Upper lobe of left lung (tissue), 6 donors: ENCODE measurements at places on chromosomes 1 and 21. TPM values are rescaled to one million over a fixed set of nuclear protein-coding genes. Genes with fewer than 3 reads are reported as not detected.

DNA sequence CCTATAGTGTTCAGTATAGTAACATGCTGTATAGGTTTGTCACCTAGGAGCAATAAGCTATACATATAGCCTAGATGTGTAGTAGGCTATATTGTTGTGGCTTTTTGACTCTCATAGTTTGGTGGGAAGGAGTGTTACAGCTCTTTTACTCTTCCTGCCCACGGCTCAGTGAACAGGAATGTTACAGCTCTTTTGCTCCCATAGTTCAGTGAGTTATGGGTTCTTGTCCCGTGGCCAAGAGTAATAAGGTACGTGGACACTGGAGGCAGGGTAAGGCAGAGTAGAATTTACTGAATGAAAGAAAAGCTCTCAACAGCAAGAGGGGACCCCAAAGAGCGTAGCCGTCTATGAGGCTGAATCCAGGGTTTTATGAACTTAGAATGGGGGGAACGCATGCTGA is 734.3 kb downstream of the ADGRL2 start:
- DNase-seq = no peak

- DNase-seq = no peak
These were observed 317.1 kb downstream of the DPYD start for GRCh38 chr1:97603776-97604175.

GUCA2A gene
- not detected for total RNA-seq

PPFIA4 gene
- total RNA-seq = 6.3 TPM

TDRD10 gene
- 14.6 TPM for total RNA-seq

MOB3C gene
- 21.8 TPM for total RNA-seq

ZNF683 gene
- 1.3 TPM for total RNA-seq

GRCh38 chr1:81836007-81836626 is 35.4 kb downstream of the ADGRL2 start:
- DNase-seq = no peak

DNA sequence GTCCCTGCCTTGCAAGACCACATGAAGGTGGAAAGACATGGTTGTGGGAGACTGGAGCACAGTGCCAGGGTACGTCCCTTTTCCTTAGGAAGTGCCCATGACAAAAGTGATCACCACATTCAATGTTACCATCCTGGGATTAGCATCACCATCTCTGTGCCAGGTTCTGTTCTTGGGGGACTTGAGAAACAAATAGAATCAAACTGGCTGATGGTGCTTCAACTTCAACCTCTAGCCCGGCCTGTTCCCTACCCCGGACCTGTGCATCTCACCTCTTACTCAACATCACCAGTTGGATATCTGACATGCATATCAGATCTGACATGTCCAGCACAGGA is 153.3 kb downstream of the GRIK3 start:
- no peak for DNase-seq

- DNase-seq = no peak
These were observed 81.1 kb downstream of the TNNI3K start for GRCh38 chr1:74316302-74316701.

DNA sequence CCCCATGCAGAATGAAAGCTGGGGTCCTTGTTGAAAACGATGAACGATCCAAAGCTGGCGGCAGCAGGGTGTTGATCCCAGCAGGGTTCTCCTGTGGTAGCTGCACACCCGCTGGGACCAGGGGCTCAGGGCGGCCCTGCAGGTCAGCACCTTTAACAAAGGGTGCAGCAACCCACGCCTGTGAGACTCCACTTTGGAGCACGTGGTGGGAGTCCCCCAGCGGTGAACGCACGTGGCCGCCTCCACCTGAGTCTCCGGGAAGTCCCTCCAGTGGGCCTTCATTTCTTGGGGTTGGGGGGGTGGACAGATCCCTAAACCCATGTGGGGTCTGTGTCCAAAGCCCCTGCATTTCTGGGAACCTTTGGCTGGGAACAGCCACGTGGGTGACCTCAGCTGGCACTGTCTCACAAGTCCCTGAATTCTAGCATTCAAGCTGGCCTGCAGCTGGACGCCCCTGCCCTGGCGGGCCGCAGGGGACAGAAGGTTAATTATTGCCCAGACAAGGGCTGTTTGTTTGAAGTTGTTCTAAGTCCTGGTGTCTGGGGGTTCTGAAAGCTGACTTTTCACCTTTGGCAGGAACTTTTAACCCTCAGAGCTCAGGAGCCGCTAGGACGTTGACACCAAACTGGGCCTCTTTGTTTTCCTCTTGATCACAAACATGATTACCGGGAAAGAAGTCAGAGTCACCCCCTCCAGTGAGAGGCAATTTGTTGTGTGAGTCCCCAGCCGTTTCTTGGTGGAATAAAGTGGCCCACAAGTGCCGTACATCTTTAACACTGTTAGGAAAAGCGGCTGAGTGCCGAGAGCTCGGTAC is 64.5 kb downstream of the COL18A1 start:
- DNase-seq = peak; percentile 81

- no peak for DNase-seq
These were observed 49.9 kb upstream of the TMPRSS2 start for GRCh38 chr21:41557884-41558283.

CNTN2 gene
- total RNA-seq = not detected

- DNase-seq = no peak
These were observed 37.6 kb downstream of the MTARC1 start for GRCh38 chr1:220824031-220824989.

PLA2G5 gene
- 1.4 TPM for total RNA-seq

- DNase-seq = no peak
These were observed 37.4 kb downstream of the RHOU start for GRCh38 chr1:228772516-228773212.

DNA sequence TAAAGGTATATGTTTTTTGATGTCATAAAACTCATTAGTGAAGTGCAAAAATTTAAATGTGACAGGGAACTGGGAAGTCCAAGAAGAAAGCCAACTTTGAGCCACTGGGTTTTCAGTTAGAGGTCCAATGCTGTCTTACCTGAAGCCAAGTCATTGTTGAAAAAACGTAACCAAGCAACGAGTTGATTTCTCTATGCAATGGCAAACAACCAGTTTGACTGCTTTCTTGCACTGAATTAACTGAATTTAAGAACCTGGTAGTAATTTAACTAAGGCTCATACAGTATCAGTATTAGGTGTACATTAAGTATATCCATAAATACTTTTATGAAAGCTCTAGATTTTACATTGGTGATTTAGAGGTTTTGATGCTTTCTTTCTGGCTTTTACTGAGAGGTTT is 20.2 kb upstream of the S1PR1 start:
- DNase-seq = no peak

DNA sequence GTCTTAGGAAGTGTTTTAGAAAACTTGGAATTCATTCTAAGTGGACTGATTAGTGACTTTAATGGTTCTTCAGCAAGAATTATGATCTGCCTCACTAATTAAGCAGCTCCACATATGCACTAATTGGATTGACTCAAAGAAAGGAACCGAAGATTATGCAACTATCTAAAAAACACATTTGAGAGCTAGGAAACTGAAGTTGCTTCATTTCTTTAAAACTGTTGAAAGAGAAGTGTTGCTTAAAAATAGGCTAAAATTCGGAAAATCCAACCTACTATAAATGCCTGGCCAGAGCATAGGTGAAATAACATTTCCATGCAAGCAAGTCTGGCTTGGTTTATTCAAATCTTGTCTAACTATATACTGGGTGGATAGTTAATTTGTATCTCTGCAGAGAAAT is 502.9 kb upstream of the ZRANB2 start:
- no peak for DNase-seq

DNA sequence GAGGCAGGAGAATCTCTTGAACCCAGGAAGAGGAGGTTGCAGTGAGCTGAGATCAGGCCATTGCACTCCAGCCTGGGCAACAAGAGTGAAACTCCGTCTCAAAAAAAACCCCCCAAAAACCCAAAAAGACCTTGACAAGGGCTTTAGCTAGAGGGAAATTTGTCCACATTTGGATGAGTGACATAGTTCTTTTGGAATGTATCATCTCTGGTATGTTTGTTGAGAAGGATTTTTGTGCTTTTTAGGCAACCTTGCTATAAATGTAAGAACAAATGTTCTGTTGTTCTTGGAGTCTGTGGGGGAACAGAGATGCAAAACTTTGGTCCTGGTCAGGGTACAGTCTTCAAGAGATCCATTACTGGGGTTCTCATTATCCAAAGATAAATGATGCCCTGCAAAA is 28.9 kb downstream of the INAVA start:
- DNase-seq = no peak

CFHR2 gene
- total RNA-seq = not detected

- no peak for DNase-seq
These were observed 38.9 kb downstream of the WARS2 start for GRCh38 chr1:119101563-119101962.

CDK18 gene
- total RNA-seq = 27.7 TPM

DNA sequence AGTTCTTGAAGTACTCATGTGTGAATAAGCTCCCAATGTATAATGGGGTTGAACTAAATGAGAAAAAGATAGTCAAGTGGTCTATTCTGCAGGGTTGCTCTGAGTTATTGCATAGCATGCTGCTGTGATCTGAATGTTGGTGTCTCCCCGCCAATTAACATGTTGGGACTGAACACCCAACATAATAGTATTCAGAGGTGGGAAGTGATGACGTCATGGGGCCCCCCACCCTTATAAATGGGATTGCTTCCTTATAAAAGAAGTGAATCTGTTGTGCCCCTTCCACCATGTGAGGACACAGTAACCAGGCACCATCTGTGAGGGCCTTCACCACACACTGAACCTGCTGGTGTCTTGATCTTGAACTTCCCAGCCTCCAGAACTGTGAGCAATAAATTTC is 50.2 kb downstream of the MAB21L3 start:
- no peak for DNase-seq

CTSE gene
- 132 TPM for total RNA-seq

- DNase-seq = no peak
These were observed 28.9 kb upstream of the C1orf87 start for GRCh38 chr1:60102267-60103061.

DNA sequence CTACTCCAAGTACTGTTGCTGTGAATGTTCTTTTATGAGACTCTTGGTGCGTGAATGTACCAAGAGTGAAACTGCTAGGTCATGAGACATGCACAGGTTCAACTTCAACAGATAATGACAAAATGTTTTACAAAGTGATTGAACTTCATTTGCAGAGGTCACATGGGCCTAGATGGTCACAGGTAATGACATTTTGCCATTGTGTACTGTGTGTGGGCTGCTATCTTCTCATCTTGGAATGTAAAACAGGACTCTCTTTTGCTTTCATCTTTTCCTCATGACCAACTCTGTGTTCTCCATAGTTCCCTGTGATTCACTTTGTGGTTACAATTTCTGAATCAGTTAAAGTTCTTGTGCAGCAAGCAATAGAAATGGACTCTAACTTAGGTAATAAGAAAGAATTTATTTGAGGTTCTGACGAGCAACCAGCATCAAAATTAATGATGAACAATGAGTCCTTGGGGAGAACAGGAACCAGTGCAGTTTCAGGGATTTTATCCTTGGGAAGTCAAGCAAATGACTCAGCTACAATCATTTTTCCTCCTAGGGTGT is 16.2 kb upstream of the TSNAX start:
- no peak for DNase-seq

DNA sequence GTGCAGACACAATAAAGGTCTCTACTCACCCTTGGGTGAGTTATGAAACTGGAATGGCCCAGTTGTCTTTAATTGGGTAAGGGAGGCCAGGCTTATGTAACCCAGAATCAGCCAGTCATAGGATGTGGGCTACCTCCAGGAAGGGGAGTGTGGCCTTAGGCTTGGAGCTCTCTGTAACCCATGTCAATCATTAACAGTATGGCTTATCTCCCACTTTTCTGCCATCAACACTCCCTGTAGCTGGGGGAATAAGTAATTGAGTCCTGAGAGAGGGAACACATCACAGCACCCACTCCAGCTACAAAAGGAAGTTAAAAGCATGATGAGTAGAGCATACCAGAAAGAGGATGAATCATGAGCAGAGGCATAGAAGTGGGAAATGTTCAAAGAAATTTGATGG is 327.0 kb upstream of the DUSP10 start:
- DNase-seq = no peak

GRCh38 chr21:16248705-16249104 is 518.9 kb downstream of the USP25 start:
- no peak for DNase-seq

INSRR gene
- not detected for total RNA-seq

GRCh38 chr21:37276377-37276776 is 9.2 kb upstream of the VPS26C start:
- DNase-seq = no peak

SLC35F3 gene
- total RNA-seq = 0.39 TPM

CD164L2 gene
- total RNA-seq = 3.3 TPM

DNA sequence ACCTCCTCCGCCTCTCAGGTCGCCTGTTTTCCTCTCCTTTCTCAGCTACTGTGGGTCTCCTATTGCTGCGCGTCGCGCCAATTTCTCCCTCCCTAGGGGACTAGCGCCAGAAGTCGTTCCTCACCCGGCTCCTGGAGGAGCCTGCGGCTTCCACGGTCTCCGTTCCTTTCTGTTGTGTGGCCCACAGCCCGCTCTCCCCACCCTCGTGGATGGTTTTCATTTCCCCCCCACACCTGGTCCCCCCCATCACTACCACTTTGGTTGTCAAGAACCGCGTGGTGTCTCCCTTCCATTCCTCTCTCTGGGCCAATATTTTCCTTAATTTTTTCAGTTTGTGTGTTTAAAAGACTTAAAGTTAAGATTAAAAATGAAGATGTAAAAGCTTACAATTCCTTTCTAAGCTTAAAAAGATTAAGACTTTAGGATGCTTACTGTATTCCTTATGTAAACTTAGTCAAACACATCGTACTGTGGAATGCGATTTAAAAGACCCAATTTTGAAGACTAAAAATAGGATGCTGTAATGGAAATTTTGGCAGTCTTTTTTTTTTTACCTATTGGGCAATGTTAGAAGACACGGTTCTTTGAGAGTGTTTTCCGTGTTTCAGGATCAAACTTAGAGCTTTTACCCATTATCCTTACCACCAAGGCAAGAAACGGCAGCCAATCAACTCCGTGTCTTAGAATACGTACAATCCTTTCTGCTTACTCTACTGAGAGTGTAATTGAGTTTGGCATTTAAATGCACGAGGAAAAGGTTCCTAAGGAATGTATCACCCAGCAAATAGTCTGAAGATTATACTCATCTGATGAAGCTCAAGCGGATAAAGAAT is 773 bp downstream of the CNST start:
- no peak for DNase-seq

GRCh38 chr1:230760360-230760827 is 13.2 kb downstream of the CAPN9 start:
- DNase-seq = no peak

GRCh38 chr21:17613242-17613676 is 558 bp upstream of the BTG3 start:
- peak; percentile 87 for DNase-seq

- no peak for DNase-seq
These were observed 195.1 kb downstream of the HHAT start for GRCh38 chr1:210523830-210524229.

CD1E gene
- total RNA-seq = not detected

DNA sequence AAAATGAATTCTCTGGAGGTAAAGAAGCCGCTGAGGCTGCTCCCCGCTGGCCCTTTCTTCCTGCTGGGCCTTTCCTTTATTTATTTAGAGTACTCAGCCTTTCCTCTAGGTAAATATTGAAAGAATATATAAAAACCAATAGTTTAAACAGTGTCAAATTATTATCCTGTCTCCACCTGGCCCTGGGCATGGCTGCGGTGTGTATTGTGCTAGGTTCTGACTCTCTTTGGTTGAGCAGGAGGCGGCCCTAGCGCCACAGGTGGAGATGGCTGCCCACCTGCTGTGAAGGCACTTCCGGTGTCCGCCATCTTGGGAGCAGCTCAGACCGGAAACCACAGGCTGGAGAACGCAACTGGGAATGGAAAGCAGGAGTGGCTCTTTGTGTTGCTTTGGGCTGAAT is 29.0 kb upstream of the CLDN14 start:
- no peak for DNase-seq

- no peak for DNase-seq
These were observed 920 bp downstream of the MTR start for GRCh38 chr1:236795757-236796667.

- DNase-seq = no peak
These were observed 117.9 kb downstream of the SLC30A10 start for GRCh38 chr1:219810451-219810850.

DAB1 gene
- not detected for total RNA-seq
